ENCODE measurements at places on chromosomes 3 and 15.

DNA sequence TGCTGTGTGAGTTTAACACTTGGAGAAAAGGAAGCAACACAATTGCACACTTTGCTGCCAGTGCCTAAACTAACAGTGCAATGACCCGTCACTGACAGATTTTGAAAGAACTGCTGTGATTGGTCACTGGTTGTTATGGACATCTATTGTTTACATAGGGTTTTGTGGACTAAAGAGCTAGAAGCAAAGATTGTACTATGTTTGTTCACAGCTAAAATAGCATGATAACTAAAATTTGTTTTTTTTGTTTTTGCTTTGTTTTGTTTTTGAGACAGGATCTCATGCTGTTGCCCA is 112.4 kb upstream of the GOLGA8J start:
- DNase-seq = no peak

DNA sequence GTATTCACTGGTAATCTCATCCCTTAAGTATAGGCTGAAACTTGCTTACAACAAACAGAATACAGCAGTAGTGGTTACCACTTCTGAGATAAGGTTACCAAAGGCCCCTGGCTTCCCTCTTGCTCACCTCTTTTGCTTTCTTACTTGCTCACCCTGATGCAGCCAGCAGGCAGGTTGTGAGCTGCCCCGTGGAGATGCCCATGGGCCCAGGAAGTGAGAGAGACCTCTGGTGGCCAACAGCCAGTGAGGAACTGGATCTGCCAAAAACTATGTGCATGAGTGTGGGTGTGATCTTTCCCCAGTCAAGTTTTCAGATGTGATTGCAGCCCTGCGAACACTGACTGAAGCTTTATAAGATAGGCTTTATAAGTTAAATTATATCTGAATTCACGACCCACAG is 48.7 kb downstream of the NMNAT3 start:
- no peak for DNase-seq

DNA sequence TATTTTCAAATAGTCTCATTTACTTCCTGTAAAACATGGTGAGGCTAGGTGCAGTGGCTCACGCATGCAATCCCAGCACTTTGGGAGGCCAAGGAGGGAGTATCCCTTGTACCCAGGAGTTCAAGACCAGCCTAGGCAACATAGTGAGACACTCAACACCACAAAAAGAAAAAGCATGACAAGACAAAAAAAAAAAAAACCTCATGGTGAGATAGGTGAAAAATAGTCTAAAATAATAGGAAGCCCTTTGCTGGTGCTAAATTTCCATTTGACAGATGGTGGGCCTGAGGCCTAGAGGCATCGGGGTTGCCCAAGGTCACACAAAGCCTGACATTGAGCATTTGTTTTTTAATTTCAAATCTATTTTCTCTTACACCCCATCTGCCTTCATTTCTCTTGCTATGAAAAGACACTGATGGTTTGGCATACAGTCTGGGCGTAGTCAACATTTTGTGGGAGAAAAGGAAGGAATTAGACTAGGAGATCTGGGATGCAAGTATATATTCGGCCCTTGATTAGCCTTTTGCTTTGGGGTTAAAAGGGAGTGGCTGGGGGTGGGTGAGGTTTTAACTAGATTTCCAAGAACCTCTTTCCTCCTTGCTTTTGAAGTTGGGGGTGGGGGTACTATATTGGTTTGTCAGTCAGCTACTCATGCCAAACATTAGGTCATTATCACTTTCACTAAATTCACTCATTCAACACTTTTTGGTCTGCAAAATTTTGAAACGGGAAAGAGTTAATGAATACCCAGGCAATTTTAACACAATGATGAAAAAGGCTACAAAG is 11.3 kb downstream of the RAB8B start:
- DNase-seq = no peak

GRCh38 chr3:5466065-5466464 is 278.6 kb downstream of the EDEM1 start:
- no peak for DNase-seq

DNA sequence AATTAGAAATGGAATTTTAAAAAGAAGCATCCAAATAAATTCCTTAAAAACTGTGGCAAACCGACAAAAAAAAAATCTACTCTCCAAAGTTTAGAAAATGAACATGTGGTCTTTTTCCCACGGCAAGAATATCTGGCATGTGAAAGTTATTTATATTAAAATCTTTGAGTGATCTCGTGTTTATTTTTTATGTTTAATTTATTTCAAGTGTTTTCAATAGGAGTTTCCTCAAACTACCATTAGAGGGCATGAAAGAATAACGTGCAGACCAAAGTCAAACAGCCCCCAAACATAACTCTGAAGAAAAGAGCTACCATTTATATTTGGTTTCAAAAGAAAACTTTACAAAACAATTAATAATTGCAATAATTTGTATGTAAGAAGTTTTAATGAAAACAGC is 286.4 kb downstream of the ZIC4 start:
- no peak for DNase-seq

DNA sequence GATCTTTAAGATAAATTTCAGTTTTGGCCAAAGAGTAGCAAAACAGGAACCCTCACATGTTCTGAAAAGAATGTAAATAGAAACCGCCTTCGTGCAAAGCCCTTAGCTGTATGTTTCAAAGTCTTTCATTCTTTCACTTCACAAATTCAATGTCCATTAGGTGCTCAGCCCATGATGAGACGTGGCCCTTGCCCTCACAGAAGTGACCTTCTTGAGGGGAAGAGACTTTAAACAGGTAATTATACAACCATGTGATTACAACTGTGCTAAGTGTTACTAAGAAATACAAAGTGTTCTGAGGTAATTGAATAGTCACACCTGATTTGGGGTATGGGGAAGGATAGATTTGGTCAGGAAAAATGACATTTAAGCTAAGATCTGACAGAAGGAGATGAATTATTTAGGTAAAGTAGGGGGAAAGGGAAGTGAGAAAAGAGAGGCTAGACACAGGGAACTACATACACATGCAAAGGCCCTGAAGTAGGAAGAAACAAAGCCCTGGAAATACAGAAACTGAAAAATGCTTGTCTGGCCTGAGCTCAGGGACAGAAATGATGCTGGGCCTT is 19.6 kb downstream of the HSPBAP1 start:
- DNase-seq = no peak

- DNase-seq = no peak
Measured at GRCh38 chr3:88209356-88209755, 59.6 kb downstream of the C3orf38 start.

GRCh38 chr3:44418549-44418948 is 58.9 kb downstream of the ZNF445 start:
- no peak for DNase-seq

DNA sequence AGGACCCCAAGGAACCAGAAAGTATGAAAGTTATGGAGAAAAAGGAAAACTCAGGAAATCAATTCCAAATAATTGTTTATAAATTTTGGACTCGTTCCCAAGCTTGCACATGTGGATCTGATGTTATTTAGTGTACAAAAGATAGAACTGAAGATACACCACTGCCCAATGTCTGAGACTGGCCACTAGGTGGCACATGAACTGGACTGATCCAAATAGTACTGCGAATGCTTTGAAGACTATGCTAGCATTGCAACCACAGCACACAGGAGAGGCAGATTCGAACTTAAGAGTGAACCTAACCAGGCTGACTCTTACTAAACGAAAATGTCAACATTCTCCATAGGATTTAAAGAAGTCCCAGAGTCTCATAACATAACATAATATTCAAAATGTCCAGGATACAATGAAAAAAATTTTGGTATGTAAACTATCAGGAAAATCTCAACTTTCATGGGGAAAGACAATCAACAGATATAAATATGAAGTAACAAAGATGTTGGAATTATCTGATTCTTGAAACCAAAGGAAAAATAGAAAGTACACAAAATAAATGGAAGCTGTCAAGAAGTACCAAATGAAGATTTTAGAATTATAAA is 596.7 kb downstream of the FGF12 start:
- no peak for DNase-seq

GRCh38 chr3:159910991-159911663 is 77.5 kb upstream of the IL12A start:
- no peak for DNase-seq

- DNase-seq = no peak
Measured at GRCh38 chr3:170703121-170703588, 117.3 kb upstream of the SLC7A14 start.
